Activated naive CD4-positive, alpha-beta T cell treated with anti-CD3 and anti-CD28 coated beads, Interleukin-2, amount 50 U/mL, for 16 hours (primary cell): ENCODE measurements at places on chromosomes 16 and 17.

DNA sequence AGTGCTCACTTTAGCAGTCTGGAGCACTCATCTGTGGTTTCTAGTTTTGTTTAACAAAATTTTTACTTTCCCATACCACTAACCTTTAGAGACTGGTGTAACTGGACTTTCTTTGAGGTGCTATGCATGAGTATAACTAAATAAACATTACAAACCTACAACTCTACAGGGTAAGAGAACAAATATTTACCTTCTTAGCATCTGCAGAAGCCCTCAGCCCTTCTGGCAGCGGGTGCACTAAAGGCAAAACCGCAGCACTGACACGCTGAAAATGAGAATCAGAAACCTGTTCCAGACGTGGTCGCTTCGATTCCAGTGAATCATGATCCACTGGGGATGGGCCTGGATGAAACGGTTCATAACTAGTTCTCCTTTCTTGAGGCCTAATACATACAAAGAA lies 43.7 kb downstream of the NCOR1 start:
- no peak for DNase-seq

- peak; percentile 44 for DNase-seq
Observed at GRCh38 chr16:66605177-66605978, 874 bp downstream of the CMTM3 start.

DNA sequence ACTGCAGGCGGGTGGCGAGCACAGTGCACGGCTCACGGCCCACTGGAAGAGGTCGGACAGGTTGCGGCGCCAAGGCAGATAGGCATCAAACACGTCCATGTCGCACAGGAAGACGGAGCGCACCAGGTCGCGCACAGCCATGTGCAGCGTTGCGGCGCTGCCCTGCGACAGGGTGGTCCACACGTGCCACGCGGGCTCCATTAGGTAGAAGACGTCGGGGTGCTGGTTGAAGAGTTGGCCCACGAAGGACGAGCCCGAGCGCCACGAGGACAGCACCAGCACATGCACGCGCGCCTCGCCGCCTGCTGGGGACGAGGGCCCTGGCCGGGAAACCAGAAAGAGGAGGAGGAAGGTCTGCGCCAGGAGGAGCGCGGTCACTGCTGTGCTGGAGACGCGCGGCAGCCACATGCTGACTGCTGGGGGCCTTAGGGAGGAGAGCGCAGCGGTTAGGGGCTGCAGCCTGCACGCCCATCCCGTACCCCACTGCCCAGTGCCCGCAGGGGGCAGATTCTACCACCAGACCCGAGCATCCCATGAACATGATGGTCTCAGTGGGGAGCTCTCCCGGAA lies 15.0 kb upstream of the TMEM170A start:
- DNase-seq: no peak

DNA sequence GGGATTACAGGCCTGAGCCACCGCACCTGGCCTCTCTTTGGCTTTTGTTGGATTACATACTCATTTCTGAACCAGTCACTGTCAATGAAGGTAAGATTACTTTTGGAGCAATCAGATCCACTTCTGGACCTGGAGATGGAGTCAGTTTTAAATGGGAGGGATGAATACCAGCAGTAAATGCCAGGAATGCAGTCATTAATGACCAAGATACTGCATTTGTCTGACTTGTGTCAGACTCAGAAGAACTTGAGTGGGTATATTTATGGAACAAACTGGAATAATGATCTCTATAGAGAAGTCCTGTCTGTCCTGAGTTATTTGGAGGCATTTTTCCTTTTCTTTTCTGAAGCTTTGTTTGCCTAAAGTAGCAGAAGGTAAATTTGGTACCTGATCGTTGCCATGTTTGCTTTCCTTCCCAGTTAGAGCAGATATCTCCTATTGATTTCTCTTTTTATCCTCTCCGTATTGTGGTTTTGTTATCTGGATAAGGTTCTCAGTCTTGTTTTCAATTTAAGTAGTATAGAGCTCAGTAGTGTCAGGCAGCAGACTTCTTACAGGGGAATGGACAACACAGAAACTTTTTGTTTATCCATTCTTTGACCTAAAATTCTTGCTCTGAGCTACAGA lies 10.7 kb downstream of the NLK start:
- no peak for DNase-seq

DNA sequence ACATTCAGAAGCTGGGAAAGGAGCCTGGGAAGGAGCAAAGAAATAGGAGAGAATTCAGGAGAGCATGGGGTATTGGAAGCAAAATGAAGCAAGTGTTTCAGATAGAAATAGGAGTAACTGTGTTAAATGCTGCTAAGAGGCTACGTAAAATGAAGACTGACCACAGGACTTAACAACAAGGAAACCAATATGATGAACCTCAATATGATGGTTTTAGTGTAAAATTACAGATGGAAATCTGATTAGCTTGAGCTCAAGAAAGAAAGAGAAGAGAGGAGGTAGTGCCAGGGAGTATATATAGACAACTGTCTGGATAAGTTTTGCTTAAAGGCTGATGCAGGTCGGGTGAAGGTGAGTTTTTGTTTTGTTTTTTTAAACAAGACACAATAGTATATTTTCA lies 92.2 kb downstream of the HELZ start:
- no peak for DNase-seq

DNA sequence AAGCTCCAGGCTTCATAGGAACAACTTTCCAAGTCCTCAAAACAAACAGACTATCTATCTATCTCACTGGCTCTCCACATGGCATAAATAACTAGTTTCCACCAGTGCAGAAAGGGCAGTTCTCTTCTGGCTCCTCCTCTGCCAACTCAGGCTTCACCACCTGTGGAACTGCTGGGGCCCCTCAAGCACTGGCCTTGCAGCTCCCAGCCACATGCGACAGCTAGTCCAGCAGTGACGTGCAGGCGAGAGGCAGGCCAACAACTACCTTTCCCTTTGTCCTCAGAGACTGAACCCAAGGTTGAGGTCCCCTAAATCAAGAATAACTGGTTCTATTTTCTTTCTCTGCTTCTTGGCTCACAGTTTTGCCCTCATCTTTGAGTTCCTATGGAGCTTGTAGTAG lies 137.6 kb downstream of the AATF start:
- DNase-seq: no peak

GRCh38 chr16:30485818-30486436 lies 13.4 kb downstream of the ITGAL start:
- DNase-seq: no peak

GRCh38 chr17:1024076-1024475 lies 27.1 kb downstream of the TIMM22 start:
- no peak for DNase-seq

DNA sequence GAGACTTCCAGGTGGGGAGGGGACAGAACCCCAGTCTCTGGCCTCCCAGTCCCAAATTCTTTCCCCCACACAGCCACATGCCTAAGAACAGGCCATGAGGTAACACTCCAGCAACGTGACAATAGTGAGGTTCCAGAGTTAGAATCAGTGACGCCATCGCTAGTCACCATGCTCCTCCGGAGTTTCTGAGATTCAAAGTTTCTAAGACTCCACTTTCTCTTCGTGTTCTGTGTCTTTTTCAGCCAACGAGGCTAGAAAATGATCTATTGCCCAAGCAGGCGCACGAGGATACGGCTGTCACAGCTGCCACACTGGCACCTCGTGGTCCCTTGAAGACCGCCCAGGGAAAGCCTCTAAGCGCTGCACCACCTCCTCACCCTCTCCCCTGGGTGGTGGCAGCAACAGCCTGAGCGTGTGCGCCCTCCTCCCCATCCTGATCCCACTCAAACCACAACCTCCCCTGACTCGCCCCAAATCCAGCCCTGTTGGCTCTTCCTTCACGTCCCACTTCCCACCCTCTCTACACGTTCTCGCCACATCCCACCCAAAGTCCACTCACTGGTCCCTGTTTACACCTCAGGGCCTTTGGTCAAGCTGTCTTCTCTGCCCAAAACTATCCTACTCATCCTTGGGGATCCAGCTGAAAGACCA lies 1.0 kb downstream of the MCRIP1 start:
- DNase-seq: peak; percentile 60

DNA sequence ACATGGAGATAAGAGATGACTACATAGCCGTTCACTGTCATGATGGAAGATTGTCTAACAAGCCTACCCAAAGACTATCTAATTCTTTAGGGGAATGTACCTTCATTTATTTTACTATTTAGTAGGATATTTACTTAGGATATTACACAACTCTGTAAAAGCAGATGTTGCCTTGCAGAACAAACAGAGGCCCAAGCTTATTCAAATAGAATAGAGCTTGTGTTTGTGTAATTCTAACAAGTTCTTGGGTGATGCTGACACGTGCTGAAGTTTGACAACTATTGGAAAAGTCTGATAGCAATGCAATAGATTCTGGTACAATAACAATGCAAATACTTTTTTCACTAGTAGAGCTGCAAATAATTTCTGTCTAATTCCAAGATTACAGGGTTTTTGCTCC lies 447.6 kb downstream of the TOX3 start:
- no peak for DNase-seq

- no peak for DNase-seq
Observed at GRCh38 chr16:82287937-82288336, 117.9 kb upstream of the MPHOSPH6 start.

- DNase-seq: no peak
Observed at GRCh38 chr16:980595-980854, 1.0 kb upstream of the SOX8 start.

- DNase-seq: no peak
Observed at GRCh38 chr17:37299257-37299980, 76.4 kb upstream of the C17orf78 start.

DNA sequence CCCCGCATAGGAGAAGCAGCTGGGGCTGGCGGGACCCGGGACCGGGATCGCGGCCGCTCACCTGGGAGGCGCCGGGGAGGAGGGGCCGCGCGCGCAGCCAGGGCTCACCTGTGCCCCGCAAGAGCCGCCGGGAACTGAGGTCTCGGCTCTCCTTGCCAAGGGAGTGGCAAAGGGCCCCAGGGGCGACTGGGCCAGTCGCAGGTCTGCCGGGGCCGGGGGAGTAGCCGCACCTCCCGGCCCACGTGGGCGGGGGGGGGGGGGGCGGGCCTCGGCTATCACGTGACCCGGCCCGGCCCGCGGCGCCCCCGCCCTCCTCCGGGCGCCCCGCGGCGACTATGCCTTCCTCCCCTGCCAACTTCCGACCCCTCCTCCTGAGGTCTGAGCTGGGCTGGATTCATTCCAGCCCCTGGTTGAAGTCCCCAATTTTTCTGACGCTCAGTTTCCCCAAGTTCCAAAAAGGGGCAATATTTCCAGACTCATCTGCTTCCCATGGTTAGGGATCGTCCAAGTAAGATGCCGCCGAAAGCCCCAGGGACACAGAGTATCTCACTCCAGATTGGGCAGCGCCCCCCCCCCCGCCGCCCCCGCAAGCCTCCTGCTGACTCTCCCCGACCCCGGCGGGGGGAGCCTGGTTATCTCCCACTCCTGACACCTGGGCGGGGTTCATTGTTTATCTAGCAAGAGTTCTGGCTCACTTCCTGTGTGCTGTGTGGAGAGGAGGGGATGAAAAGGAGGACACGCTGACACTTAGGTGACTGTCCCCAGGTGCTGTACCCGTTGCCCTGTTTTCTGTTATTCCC lies at the start of gene TMC6:
TMC6 (minus strand) TSS at position 205 of the 800 bp plus-strand sequence. CDS start 1,923 bp downstream, outside the sequence.
- peak; percentile 62 for DNase-seq

DNA sequence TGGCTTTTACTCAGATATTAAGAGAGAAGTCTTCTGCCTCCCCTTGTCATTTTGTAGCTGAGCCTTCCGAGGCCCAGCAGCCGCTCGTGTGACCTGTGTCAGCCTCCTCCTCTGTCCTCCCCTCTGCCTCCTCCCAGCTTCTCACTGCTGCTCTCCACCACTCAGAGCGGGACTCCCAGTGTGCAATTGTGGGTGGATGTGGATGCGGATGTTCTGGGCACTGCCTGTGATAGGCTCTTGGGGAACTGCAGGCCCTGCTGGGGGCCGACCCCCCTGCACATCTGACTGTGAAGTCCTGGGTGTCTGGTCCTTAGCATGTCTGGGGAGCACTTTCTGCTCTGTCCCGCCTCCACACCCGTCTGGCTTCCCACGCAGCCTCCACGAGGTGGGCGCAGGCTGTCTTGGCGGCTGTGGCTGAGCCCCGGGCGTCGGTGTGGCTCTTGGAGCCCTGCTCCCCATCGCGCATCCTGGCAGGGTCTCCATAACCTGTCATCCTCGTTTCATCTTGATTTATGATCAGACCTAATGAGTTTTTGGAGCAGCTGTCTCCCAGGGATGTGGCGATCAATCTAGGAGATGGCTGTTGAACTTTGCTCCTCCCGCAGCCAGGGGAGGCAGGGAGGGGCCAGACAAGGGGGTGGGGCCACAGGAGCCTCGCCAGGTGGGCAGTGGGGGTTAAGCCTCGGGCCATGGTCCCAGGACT lies 28.1 kb downstream of the GRIN2C start:
- no peak for DNase-seq

DNA sequence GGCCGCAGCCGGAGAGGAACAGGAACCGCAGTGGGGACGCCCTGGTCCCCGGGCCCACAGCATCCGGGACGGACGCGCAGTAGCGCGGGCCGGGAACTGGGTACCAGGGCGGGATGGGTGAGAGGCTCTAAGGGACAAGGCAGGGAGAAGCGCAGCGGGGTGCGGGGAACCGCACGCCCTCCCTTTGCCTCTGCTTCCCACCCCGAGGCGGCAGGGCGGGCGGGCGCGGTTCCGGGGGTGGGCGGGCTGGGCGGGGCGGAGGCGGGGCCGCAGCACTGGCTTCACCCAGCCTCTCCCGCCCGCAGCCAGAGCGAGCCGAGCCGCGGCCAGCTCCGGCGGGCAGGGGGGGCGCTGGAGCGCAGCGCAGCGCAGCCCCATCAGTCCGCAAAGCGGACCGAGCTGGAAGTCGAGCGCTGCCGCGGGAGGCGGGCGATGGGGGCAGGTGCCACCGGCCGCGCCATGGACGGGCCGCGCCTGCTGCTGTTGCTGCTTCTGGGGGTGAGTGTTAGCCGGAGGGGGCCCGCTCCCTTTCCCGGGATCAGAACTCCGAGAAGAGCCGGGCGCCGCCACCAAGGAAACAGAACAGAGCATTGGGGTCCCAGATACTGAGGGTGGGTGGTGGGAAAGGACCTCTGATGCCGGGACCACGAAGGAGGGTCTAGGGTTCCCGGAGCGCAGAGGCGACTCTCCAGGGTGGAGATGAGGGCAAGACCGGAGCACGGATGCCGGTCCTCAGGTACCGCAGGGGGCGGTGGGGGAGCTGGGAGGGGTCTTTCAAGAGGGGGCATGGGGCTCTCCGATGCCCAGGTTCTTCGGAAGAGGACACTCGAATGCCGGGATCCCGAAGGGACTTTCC lies at the start of gene NGFR:
NGFR (plus strand) TSS at position 308 of the 856 bp plus-strand sequence; CDS start at position 433, 125 bp downstream.
- peak; percentile 44 for DNase-seq

DNA sequence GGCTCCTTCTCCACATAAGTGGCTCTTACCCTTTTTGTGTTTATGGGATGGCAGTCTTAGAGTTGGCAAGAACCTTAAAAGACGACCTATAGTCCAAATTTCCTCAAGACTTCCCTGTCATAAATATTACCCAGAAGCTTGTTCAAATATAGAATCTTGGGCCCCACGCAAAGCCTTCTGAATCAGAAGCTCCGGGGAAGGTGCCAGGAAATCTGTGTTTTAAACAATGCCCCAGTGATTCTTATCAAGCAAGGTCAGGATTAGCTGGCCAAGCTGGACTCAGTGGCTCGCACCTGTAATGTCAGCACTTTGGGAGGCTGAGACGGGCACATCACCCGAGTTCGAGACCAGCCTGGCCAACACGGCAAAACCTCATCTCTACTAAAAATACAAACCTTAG lies 85.7 kb downstream of the TIMM22 start:
- no peak for DNase-seq
